Glomerular endothelial cell (primary cell): ENCODE measurements at places on chromosomes 6 and 20.

GRCh38 chr6:62265906-62266525 lies 20.0 kb downstream of the KHDRBS2 start:
- no peak for DNase-seq

DNA sequence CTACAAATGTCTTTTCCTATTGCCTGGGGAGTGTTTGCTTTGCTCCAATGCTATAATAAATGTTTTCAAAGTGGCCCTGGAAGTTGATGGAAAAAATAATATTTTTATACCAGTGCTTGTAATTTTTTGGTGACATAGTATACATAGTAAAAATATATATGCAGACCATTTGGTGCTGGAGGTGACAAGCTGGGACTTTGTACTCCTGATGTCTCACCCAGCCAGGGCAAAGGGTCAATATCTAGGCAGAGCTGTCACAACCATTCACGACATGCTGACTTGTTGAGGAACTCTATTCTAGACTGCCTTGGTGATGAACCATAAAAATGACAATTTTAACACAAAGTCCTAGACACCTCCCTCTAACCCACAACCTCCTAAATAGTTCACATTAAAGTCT lies 203.0 kb downstream of the PLCB1 start:
- no peak for DNase-seq

DNA sequence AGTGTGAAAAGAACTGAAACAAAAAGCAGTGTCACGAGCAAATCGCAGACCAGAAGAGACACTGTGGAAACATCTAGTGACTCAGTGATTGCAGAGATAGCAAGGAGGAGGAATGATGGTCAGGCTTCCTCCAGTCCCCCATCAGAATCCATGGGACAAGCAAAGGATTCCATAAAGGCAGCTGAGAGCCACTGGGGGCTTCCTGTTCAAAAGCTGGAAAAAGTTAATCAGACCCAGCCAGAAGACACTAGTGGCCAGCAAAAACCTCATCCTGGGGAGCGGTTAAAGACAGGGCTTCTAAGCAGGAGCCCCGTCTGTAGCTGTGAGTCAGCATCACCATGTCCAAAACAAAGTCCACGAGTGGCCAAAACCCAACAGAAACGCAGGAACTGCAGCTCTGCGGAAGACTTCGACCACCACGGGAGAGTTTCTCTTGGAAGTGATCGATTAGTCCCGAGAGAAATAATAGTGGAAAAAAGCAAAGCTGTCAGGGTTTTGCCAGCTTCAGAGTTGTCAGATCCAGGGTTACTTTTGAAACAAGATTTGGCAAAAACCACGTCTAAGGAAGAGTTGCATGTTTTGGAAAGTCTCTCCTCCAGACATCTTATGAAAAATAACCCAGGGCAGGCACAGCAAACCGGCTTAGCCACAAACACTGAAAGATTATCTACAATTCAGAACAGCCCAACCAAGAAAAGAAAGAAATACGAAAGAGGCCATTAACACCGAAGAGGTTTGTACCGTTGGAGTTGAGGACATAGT lies 51.0 kb downstream of the JAG1 start:
- DNase-seq, result no peak

GRCh38 chr6:132020138-132020581 lies 69.0 kb upstream of the CCN2 start:
- DNase-seq, result no peak

DNA sequence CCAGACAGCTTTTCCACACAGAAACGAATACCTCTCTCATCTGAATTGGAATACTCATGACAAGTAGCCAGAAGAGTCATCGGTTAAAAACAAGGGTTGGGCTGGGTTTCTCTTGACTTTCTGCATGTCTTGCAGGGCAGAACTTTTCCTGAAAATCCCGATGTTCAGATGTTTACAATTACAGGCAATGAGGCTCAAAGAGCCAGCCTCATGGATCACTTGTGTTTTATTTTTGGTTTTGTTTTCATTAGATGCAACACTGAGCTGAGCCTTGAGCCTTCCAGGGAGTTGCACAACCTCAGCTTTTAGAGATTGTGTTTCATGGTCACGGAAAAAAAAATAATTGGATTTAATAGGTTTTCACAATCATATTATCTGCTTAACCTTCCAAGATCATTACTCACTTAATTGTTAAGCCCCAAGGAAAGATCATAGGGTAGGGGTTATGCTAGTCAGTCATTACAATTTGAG lies 288.1 kb upstream of the PRDM1 start:
- no peak for DNase-seq

DNA sequence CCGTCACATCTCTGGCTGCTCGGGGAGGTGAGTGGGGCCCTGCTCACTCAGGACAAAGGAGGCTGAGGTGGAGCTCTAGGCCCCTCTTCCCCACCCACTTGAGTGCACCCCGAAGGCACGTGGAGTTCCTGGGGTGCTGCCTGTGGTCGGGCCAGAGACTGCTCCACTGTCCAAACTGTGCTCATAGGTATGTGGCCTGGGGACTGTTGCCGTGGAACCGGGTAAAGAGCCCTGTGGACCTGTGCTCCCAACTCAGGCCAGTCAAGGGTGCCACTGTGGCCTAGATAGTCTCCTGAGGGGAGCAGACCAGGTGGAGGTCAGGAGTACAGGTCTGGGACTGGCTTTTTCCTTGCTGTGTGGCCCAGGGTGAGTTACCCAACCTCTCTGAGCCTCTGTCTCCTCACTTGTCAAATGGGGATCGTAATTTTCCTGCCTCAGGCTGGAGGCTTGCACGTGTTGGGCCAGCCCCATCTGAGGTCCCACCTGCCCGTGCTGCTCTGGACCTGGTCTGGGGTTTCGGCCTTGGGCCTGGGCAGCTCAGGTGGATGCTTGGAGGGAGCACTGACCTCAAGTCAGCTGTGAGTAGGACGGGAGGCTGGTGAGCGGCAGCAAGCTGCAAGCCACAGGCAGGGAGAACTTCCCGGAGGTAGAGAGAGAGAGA lies 12.4 kb upstream of the NPBWR2 start:
- no peak for DNase-seq

GRCh38 chr6:53302678-53303360 lies 45.9 kb downstream of the ELOVL5 start:
- DNase-seq, result peak; percentile 88

GRCh38 chr6:14386668-14387067 lies 269.1 kb downstream of the CD83 start:
- no peak for DNase-seq

- DNase-seq, result no peak
Measured at GRCh38 chr6:132213732-132214131, 187.5 kb downstream of the MOXD1 start.

DNA sequence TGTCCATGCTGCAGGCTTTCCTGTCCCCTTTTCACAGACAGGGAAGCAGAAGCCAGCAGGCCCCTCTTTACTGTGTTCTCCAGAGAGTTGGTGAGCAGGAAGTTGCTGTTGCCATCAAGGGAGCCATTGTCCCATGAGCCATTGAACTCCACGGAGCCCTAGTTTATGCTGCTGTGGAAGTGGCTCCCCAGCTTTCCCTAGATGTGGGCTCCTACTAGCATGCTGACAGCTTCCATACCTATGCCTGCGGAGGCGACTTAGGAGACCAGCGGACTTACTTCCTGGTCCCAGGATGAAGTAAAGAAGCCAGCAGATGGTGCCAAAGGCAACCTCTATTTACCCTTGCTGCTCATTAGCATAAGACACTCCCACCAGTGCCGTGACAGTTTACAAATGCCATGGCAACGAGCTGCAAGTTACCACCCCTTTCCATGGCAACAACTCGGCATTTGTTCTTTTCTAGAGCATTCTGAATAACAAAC lies 30.8 kb upstream of the FKBP1A start:
- no peak for DNase-seq

- DNase-seq, result no peak
Measured at GRCh38 chr20:63128367-63128766, 87.6 kb downstream of the YTHDF1 start.

GRCh38 chr20:50303573-50304500 lies 113.2 kb downstream of the CEBPB start:
- DNase-seq, result no peak

DNA sequence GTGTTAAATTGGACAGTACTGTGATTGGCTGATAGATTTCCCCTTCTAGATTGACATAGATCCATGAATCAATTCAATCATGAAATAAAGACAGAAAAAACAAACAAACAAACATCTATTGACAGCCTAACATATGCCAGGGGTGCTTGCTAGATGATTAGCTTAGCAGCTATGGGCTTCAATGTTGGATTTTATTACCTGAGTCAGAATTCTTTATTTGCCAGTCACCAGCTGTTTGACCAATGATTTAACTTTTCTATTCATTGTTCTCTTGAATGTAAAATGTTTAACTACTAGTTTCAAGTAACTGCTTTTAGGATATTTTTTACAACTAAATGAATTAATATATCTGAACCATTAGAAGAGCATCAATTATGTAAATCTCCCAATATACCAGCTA lies 901.3 kb upstream of the CITED2 start:
- DNase-seq, result no peak

DNA sequence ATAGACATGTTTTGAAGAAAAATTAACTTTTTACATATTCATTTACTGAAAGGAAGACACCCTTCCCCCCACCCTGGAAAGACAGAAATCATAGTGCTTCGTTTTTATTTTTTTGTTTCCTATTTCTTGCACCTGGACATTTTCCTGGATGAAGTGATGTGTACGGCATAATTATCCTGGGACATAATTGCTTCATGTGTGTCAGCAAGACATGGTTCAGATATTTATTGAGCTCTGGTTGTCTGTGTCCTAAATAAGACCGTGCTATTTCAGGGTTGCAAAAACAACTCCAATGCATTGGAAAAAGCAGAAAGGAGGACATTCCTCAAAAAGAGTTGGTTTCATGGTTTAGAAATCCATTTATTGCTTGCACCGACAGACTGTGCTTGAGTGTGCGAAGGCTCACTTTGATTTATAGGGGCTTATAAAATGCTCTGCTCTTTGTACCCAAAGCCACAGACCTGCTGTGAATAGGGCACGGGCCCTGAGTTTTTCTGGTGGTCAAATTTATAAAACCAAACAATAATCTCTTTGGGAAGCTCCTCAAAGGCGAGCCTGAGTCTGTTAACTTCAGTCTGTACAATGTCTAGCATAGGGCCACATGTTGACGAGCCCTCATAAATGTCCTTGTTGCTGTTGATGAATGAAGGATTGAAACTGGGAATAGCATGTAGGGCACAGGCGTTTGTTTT lies 179.5 kb downstream of the SOX4 start:
- DNase-seq, result no peak

GRCh38 chr6:167762259-167762962 lies 64.3 kb upstream of the AFDN start:
- DNase-seq, result no peak

GRCh38 chr20:5171064-5171789 lies 44.4 kb downstream of the CDS2 start:
- no peak for DNase-seq

GRCh38 chr20:1121429-1121828 lies 3.0 kb downstream of the PSMF1 start:
- DNase-seq, result no peak

- DNase-seq, result no peak
Measured at GRCh38 chr20:48711696-48712464, 115.9 kb downstream of the PREX1 start.

- DNase-seq, result no peak
Measured at GRCh38 chr20:20778676-20779075, 66.2 kb upstream of the RALGAPA2 start.

DNA sequence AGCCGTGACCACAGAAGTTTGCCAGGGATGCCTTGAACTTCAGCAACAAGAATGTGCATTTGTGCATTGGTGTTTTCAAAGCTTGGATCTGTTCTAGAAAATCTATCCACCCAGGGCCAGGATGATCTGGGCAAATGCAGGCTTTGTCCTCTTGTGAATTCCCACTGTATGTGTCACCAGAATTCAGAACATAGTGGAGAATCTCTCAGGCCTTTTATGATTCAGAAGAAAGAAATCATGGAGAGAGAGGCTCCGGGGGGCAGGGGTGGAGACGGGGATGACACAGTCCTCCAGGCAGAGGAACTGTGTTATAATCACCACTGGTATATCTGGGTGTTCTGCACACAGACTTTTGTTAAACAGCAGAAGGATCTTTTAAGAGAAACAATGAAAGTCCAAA lies 304.1 kb downstream of the CDH4 start:
- no peak for DNase-seq

DNA sequence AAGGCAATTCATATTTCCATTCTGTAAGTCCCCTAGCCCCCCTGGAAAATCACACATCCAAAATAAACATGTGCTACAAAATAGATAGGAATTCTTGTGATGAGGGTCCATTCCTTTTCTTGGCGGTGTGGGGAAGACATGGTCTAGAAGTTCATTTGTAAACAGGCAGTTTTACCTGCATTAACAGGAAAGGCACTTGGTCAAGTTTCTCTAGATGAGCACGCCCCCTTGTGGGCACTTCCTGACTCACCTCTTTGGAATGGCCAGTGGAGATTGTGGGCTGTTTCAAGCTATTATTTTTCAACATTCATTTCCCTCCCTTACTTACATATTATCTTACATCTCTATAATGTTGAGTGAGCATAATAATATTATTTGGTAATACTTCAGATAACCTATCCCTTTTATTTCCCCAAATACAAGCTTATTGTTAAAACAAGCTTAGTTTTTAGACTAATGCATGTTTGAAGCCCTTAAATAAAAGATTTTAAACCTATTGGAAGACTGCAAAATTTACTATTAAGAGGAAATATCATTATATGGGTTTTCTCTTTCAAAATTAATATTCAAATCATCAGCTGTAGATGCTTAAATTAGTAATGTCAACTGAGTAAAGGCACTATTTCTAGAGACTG lies 92.1 kb downstream of the TASP1 start:
- DNase-seq, result peak; percentile 56

GRCh38 chr6:75619230-75619899 lies 17.7 kb downstream of the SENP6 start:
- DNase-seq, result no peak

GRCh38 chr20:41167118-41167470 lies 29.8 kb downstream of the PLCG1 start:
- DNase-seq, result no peak

- no peak for DNase-seq
Measured at GRCh38 chr6:97175806-97176205, 107.2 kb downstream of the MMS22L start.

GRCh38 chr6:43836507-43837240 lies 66.7 kb downstream of the VEGFA start:
- no peak for DNase-seq

- no peak for DNase-seq
Measured at GRCh38 chr6:152089992-152090391, 282.5 kb downstream of the ESR1 start.

DNA sequence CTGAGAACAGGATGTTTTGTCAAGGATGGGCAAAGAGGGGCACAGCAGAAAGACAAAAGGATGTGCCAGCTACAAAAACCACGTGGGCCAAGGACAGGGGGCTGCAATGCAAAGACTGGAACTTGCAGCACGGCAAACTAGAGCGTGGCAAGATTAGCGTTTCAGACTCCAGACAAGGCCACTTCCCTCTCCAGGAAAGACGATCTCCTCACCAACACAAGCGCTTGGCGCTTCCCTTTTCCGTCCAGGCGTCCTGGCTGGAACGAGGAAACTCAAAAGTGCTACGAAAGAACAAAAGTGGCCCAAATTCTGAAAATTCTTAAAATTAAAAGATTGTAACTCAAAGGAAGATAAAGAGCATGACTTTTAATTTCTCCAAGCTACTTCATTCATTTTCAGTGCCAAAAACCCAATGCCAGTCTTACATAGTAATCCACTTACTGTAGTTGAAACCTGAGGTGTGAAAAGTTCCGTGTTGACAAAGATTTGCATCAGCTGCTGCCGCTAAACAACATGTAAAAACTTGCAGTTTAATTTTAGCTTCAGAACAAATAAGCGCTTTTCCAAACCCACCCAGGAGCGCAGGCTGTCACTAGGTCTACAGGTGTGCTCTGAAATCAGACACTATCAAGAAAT lies 207.1 kb upstream of the RREB1 start:
- no peak for DNase-seq

- DNase-seq, result no peak
Measured at GRCh38 chr6:57104336-57104735, 14.3 kb downstream of the ZNF451 start.
